ENCODE measurements at places on chromosomes 2 and 18. TPM values are rescaled to one million over a fixed set of nuclear protein-coding genes. Genes with fewer than 3 reads are reported as not detected.
A peak's percentile ranks its signal among the peaks of the same experiment; 100 is the strongest.

The HES6 gene
- 22.1 TPM for total RNA-seq

The GPR35 gene
- 1.1 TPM for total RNA-seq

The FRZB gene
- total RNA-seq, result 38.0 TPM

- no peak for DNase-seq
These were observed 45.6 kb downstream of the KCNIP3 start for GRCh38 chr2:95342556-95343320.

- no peak for DNase-seq
These were observed 60.3 kb upstream of the DNAJC10 start for GRCh38 chr2:182655750-182656149.

- DNase-seq, result no peak
These were observed 988.2 kb upstream of the CDH2 start for GRCh38 chr18:29164993-29165599.

- DNase-seq, result no peak
These were observed 317.9 kb downstream of the ZNF516 start for GRCh38 chr18:76177160-76177559.

GRCh38 chr2:178870703-178871102, 63.5 kb upstream of the TTN start:
- DNase-seq, result no peak

GRCh38 chr2:157221394-157221988, 36.0 kb upstream of the GALNT5 start:
- no peak for DNase-seq

DNA sequence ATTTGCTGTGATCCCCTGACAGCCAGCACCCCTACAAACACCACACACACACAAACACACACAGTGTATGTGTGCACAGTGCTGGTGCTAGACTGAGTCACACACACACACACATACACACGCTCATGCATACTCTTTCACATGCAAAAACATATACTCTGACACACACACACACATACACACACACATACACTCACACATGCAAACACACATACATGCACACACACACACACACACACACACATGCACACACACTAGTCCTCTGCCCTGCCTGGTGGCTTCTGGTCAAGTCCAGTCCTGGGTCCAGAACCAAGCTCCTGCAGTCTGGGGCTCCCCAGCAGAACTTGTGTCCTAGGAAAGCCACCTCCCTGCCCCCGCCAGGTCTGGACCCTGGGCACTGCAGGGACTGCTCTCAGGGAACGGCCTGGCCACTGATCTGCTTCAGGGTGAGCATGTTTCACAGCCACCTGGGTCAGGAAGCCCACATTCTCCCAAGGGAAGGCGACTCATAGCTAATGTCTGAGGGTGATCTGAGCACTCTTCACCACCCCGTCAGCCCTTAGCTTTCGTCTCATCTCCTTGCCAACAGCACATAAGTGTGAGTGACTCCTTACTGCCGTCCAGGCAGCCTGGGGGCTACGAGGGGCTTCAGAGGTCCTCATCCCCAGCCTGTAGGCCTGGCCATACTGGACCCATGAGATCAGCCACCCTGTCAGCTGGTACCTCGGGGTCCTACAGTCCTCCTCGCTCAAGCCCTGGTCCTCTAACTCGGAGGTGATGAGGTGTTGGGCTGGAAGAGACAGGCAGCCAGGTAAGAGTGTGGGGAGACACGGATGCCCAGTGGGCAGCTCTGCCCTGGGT, 88.1 kb downstream of the MCFD2 start:
- no peak for DNase-seq

GRCh38 chr2:60597346-60597745, 43.9 kb upstream of the BCL11A start:
- DNase-seq, result no peak

GRCh38 chr18:70288171-70288850, 534 bp upstream of the SOCS6 start:
- peak; percentile 65 for DNase-seq

- peak; percentile 89 for DNase-seq
These were observed 24.1 kb downstream of the PSMG2 start for GRCh38 chr18:12726774-12727550.

- no peak for DNase-seq
These were observed 142.0 kb downstream of the NR4A2 start for GRCh38 chr2:156190517-156190916.
